ENCODE measurements at places on chromosomes 4 and X.

GRCh38 chrX:96569034-96569433 is 115.6 kb upstream of the DIAPH2 start:
- no peak for DNase-seq

DNA sequence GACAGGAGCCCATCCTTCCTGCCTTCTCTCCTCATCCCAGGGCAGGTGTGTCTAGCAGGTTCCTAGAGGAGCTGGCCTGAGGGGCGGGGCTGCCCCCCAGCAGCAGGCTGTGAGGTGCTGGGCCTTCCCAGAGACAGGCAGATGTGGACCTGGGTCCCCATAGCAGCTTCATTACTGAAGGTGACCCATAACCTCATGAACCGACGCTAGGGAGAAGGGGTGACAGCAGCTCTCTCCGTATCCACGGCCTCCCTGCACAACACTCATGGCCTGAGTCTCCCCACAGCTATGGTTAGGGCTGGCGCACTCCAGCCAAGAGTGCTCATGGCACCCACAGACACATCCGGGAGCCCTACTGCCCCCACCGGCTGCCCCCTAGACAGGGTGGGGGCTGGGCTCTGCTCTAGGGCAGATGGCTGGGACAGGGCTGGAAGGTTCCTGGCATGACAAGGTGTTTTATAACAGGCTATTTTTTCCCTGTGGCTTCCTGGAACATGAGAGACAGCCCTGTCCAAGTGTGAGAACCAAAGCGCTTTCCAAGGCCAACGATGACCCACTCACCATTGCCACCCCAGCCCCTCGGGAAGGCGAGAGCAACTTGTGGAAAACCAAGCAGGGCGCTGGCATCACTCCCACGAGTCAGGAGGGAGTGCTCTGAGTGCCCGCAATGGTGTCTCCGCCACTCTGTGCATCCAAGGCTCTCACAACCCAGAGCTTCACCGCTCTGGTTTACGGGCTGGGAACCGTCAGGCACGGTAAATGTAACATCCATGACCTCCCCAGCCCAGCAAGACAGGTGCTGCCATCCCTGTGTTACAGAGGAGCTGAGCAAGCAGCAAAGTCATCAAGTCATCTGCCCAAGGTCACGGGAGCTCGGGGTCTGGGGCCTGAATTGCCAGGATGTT is 59.8 kb downstream of the ACOX3 start:
- no peak for DNase-seq

- peak; percentile 96 for DNase-seq
Observed at GRCh38 chrX:123962794-123963373, 1.4 kb downstream of the STAG2 start.

- no peak for DNase-seq
Observed at GRCh38 chr4:140680686-140681085, 75.5 kb downstream of the TBC1D9 start.

DNA sequence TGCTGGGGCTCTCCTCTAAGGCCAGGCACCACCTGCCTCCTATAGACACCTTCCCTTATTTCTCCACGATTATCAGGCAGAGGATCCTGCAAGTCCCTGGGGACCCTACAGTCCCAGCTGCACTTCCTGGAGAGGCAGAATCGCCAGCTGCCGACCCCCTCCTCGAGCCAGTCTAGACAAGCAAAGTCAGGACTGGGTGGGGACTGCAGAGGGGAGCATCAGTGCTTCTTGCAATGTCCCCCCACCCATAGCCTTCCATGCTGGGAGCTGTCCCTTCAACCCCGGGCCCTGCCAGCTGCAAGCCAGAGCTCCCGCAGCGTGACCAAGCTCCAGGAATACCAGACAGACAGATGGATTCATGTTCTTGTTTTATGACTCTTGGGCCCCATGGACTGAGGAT is 1.4 kb upstream of the CRMP1 start:
- DNase-seq = no peak

Measured in tibial artery (tissue), 4 donors.